ENCODE measurements at places on chromosomes 1 and 21. TPM values are rescaled to one million over a fixed set of nuclear protein-coding genes. Genes with fewer than 3 reads are reported as not detected.
A peak's percentile ranks its signal among the peaks of the same experiment; 100 is the strongest.

- DNase-seq, result peak; percentile 19
These were observed 75.1 kb downstream of the PHTF1 start for GRCh38 chr1:113684153-113684541.

DNA sequence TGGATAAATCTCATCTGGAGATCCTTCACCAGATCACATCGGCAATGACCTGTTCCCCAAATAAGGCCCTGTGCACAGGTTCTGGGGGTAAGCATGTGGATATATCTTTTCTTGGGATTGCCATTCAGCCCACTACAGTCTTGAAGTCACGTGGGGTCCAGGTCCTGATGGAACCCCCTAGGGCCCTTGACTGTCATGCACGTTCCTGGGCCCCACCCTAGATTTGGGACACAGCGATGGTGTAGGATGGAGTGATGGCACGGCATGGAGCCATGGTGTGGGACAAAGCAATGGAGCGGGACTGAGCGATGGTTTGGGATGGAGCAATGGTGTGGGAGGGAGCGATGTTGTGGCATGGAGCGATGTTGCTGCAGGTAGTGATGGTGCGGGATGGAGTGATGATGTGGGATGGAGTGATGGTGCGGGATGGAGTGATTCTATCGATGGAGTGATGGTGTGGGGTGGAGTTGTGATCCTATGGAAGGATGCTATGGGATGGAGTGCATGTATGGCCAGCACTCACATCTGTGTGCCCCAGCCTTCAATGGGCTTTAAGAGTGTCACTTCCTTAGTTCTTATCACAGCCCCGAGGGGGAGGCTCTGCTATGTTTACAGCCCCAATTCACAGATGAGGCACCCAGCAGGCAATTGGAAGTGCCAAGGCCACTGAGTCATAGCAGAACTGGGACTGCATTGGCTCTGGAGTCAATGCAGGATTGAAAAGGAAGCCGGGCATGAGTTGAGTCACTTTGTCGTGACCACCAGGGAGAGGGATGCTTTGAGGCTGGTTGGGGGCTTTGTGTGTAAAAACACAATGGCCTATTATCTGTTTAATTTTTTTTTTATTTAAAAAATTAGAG, 97.0 kb upstream of the C1orf174 start:
- no peak for DNase-seq

DNA sequence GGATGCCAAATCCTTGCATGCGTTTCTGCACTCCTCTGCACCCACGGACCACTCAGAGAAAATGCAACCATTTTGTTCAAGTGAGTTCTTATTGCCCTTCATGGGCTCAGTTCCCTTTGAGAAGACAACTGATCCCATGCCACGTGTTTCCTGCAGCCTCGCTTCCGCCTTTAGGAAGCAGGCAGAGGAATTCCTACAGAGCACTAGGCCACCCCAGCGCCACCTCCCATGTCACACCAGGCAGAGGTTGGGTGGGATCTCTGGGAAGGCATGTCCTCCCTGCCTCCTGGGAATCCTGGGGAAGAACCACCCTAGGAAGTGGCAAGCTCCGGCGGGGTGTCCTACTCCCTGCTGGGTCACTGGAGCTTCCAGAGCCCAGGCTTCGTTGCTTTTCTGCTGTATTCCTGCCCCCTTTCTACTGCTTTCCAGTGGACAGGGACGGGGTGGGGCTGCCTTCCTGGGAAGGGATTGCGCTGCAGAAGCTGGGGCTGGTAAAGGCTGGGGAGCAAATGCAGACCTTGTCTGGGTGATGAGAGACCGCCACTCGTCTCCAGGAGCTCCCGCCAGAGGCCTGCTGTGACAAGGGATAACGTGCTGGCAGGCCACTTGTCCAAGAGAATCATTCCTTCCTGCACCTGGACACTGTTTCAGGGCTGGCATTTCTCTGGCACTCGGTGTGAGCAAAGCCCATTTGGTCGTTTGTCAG, 478.2 kb upstream of the VAMP3 start:
- DNase-seq, result no peak

The RGL1 gene
- total RNA-seq, result 76.9 TPM

Measured in adrenal gland (tissue), 19 donors.